ENCODE measurements at places on chromosomes 3 and 15. TPM values are rescaled to one million over a fixed set of nuclear protein-coding genes. Genes with fewer than 3 reads are reported as not detected.

C2CD4A gene
- 2.4 TPM for total RNA-seq

CD200 gene
- 7.6 TPM for total RNA-seq

DNA sequence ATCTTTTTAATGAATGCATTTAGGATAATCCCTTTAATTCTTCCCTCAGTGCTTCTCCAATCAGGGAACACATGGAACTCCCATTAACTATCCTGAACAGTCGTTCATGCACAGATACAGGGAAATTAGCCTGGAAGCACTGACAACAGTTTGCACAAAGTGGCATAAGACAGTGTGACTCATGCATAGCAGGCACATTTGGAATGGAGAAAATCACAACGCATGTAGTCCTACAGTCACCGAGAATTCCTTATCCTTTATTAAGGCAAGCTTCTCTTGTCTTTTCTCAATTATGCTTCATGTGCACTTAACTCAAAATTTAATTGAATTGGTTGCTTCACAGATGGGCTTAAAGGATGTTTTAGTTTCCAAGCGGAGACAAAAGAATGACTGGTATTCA, 155.0 kb upstream of the CRBN start:
- H3K27ac ChIP-seq: no peak overlapping the region
- no peak for DNase-seq
- H3K27me3 ChIP-seq: no peaks in the 10 kb centered on the region
- no peak overlapping the region for H3K4me3 ChIP-seq
- no peaks in the 10 kb centered on the region for H3K4me1 ChIP-seq
- no peaks in the 10 kb centered on the region for H3K36me3 ChIP-seq

DNA sequence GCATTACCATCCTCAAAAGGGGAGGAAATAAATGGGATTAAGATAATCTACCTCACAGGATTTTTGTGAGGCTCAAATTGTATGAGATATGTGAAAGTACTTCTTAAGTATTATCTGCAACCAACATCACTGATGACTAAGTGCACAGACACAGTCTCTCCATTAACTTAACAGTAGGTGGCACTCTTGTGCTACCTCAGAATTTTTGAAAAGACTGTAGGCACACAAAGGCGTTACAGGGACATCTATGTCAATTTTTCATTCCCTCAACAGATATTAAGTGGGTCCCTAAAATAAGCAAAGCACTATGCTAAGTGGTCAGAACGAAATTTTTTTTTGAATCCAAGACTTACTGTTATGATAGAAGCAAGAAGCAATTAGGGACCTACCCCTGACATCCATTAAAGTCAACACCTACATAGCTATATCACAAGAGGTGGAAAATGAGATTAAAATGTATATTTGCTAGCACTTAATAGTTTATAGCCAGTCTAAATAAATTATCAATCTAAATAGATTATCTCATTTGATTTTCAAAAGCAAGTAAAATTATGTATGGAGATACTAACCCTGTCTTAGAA, 52.9 kb downstream of the RYK start:
- no peak for DNase-seq
- H3K4me3 ChIP-seq: no peak overlapping the region
- no peaks in the 10 kb centered on the region for H3K27me3 ChIP-seq
- no peaks in the 10 kb centered on the region for H3K36me3 ChIP-seq
- H3K27ac ChIP-seq: no peak overlapping the region
- no peaks in the 10 kb centered on the region for H3K4me1 ChIP-seq
